ENCODE measurements at places on chromosomes 1 and 21. TPM values are rescaled to one million over a fixed set of nuclear protein-coding genes. Genes with fewer than 3 reads are reported as not detected.

CR1 gene
- total RNA-seq, result 3.1 TPM

PFKFB2 gene
- 27.0 TPM for total RNA-seq

- DNase-seq, result no peak
Observed at GRCh38 chr21:38863291-38863690, 57.6 kb downstream of the ETS2 start.

ADGRB2 gene
- total RNA-seq, result 7.5 TPM

DEPDC1 gene
- 0.21 TPM for total RNA-seq

GRCh38 chr1:23393706-23394105, 24.1 kb upstream of the ZNF436 start:
- DNase-seq, result no peak

HMGCS2 gene
- 305 TPM for total RNA-seq

DNA sequence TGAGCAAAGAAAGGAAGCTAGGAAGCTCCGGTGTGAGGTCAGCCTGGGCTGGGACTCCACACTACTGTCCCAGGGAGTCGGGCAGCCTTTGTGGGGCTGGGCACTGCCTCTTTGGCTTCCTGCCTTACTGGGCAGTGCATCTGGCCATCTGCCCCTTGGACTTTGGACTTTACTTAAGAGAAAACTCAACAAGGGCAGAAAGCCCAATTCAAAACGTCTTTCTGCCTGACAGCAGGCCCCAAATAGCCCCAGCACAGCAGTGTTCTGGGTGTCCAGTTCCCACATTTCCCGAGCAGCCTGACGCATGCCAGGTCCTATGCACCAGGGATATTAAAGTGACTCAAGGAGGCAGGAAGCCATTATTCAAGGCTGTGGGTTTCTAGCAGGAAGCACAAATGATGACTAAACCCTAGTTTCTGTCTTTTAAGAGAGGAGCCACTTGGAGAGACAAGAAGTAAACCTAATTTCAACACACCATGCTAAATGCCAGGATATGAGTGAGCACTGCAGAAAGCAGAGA, 37.9 kb upstream of the EDEM3 start:
- peak; percentile 52 for DNase-seq

- no peak for DNase-seq
Observed at GRCh38 chr1:160064164-160064563, 5.8 kb downstream of the KCNJ10 start.

- no peak for DNase-seq
Observed at GRCh38 chr1:172024516-172024915, 183.2 kb downstream of the DNM3 start.

DNA sequence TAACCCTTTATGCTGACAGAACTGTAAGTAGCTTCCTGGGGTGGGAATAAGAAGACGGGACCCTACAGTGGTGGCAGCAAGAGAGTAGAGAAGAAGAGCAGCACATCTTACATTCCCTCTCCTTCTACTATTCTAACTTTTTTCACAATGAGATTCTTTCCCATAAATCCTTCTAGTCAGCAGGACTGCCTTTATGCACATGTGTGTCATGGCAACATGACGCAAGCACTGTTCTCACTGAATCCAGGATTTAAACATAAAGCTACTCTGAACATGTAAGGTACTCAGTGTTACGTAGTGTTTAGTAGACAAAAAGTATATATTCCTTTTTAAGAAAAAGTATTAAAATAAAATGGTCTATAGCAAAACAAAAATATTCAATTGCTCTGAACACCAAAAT, 309.7 kb upstream of the LYPLAL1 start:
- no peak for DNase-seq
